ENCODE measurements at places on chromosomes 7 and 10.

DNA sequence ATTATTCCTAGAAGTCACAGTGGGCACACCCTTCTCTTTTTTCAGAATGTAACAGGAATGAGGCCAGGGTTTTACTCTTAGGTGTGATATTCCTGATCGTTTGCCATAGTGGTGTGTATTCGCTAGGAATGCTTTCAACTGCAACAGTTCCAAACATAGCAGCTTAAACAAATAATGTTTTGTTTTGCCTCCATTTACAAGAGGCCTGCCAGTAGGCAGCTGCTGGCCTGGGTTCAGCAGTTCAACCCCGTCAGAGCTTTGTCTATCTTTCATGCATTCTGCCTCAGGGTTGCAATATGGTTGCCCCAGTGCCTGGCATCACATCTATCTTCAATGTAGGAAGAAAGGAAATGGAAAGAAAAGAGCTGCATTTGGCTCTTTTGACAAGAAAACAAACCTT, 21.7 kb upstream of the RET start:
- DNase-seq = no peak

DNA sequence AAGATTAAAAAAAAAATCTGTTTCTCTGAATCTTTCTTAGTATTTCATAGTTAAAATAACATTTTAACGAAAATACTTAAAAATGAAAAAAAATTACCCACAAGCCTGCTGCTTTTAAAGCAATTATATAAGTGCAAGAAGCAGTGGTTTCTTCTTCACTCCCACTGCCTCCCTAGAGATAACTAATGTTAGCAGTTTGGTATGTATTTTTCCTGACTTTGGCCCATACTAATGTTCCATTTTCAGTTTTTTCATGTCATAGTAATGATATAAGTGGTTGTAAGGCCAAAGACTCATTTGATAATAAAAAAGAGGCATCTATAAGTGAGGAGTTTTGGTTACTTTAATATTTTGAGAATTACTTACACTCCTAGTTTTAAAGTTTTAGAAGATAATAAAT, 24.3 kb upstream of the LAMB1 start:
- DNase-seq = no peak

DNA sequence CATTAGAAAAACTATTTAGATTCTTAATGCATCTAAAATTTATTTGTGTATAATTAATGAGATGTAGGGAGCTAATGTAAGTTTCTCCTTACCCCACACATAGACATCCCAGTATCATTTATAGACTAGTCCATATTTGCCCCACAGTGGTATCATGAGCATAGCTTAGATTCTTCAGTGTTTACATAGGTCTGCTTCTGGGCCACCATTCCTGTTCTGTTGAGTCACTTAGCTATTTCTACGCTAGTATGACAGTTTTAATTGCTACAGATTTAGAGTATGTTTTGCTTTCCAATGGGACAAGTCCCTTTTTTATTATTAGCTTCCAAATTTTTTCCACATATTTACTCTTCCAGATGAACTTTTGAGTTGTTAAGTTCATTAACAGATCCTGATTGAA, 69.4 kb downstream of the MCMBP start:
- DNase-seq = no peak

GRCh38 chr10:94216201-94216600, 146.5 kb downstream of the NOC3L start:
- DNase-seq = no peak

DNA sequence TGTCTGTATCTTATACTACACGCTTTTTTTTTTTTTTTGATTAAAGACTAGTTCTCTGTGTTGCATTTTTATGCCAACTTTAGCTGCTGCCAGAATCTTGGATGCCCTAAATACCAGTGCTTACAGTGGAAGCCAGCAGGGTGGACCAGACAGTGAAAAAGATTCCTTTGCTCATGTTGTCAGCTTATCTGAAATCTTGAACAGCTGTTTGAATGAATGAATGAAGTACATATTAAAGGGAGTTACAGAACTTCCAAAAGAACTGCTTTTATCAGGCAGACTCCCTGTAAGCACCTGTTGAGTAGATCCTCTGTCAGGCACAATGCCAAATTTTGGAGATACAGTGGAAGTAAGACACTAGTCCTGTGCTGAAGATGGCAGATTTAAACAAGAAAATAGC, 184.9 kb downstream of the PPP1R9A start:
- no peak for DNase-seq

- DNase-seq = no peak
Measured at GRCh38 chr10:78362406-78363022, 328.9 kb downstream of the RPS24 start.

DNA sequence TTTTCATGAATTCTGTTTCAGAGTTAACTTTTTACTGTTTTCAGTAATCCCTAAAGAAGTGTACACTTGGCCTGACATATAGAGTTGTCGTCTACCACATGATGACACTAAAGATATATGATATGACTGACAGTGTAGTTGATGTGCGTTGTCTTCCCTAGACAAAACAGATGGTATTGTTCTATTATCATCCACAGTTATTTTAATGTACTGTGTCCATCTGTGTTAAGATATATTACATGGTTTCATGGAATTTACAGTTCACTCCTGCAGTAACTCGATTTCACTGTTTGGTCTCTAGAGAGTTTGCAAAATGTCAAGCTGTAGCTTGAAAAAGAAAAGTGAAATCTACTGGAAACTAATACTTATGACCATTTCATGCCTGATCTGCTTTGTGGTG, 18.1 kb downstream of the FOXP2 start:
- DNase-seq = no peak

- DNase-seq = no peak
Measured at GRCh38 chr7:133709036-133709880, 417.9 kb upstream of the LRGUK start.

GRCh38 chr7:148262721-148263229, 327.8 kb upstream of the C7orf33 start:
- peak; percentile 50 for DNase-seq

DNA sequence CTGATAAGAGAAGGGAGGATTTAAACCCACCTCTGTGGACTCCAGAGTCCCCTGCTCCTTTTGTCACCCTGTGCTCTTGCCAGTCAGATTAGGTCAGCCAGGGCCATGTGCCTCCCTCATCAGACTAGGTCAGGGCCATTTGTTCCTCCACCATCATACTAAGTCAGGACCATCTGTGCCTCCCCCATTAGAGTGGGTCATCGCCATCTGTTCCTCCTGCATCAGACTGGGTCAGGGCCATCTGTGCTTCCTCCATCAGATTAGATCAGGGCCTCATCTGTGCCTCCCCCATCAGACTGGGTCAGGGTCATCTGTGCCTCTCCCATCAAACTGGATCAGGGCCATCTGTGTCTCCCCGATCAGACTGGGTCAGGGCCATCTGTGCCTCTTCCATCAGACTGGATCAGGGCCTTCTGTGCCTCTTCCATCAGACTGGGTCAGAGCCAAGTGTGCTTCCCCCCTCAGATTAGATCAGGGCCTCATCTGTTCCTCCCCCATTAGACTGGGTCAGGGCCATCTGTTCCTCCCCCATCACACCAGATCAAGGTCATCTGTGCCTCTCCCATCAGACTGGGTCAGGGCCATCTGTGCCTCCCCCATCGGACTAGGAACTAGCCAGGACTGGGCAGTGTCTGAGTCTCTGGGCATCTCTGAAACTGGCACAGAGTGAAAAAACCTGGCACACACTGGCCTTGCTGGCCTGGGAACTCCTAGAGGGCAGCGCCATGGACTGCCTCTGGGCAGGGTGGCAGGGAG, 11.5 kb downstream of the MYL10 start:
- DNase-seq = no peak

- no peak for DNase-seq
Measured at GRCh38 chr10:69004821-69005220, 16.2 kb downstream of the KIFBP start.

- DNase-seq = no peak
Measured at GRCh38 chr7:158345731-158346130, 241.9 kb downstream of the PTPRN2 start.

DNA sequence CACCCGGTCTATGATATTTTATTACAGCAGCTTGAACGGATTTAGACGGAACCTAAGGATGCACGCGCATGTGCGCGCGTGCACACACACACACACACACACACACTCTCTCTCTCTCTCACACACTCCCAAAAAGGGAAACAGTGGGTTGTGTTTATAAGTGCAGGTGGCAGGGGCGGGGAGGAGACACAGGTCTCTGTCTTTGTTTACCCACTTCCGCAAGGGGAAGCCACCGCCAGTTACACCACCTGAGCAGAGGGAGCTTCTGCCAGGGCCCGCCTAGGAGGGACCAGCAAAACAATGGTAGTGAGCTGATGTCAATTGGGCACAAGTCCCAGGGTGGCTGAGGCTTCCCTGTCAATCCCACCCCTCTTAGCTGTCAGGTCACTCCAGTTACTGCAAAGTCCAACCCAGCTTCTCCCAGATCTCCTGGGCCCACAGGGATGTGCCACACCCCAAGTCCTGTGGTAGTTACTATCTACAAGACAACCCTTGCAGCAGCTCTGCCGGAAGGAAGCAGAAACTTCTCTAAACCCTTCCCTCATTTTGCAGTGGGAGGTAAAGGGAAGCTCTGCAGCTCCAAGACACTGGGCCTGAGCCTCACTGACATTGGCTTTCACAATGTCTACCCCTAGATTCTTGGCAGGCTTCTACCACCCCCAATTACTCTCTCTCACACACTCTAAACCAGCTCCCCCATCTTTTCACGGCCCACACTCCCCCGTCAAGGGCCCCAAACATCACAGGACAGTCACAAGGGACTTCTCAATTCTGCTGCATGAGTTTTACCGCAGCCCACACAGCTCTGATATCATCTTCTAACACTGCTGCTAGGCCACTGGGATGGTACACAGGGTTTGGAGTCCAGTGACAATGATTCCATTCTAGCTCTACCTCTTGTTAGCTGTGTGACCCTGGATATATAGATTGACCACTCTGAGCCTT, 17.6 kb downstream of the ANXA11 start:
- no peak for DNase-seq

DNA sequence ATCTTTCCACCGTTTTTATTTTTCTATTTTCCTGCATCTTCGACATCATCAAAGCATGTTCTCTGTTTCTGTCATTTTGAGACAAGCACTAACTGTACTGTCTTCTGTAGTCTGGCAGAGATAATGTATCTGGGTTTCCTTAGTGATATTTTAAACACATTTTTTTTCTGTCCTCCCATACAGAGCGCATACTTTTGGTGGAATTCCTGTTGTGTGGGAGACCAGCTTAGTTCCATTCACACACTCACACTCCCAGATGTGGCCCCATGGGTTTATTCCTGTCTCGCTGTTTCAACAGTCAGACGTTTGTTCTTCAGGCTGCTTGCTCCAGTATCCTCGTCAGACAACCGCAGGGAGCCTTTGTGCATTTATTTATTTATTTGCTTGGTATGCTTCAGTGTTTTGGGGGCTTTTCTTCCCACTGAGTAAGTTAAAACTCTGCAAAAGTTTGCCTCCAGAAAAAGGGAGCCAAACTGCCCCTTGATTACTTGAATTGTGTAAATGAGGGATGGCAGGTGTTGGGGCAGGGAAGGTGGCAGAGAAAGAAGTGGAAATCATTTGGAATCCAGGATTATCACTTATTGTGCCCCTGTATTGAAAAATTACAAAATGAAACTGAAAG, 456.8 kb upstream of the KLF6 start:
- DNase-seq = no peak

DNA sequence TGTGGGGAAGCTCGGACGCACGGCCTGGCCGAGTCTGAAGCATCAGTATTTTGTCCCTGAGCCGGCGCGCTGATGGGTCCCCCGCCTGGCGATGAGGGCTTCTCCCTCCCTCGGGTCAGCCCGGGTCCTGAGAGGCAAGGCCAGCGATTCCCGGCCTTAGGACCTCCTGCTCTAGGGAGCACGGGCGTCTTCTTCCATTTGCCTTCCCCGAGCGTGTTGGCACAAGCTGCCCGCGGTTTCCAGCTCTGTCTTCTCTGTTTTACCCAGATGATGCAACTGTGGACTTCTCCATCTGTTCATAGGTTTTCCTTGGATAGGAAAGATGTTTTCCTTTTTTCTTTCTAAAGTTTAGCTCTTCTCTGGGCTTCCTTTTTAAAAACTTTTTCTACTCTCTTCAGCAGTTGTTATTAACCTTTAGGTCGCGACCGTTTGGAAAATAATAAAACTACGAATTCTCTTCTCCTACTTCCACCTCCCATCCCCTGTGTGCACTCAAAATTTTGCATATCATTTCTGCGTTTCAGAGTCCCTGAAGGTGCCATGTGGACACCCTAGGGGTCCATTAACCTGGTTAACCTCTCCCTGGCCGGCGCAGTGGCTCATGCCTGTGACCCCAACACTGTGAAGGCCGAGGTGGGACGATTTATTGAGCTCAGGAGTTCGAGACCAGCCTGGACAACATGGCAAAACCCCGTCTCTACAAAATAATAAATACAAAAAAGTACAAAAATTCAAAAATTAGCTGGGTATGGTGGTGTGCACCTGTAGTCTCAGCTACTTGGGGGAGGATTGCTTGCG, 1.4 kb upstream of the SLC25A28 start:
- no peak for DNase-seq

- DNase-seq = peak; percentile 89
Measured at GRCh38 chr7:68014031-68014736, 1017.6 kb downstream of the TYW1 start.

DNA sequence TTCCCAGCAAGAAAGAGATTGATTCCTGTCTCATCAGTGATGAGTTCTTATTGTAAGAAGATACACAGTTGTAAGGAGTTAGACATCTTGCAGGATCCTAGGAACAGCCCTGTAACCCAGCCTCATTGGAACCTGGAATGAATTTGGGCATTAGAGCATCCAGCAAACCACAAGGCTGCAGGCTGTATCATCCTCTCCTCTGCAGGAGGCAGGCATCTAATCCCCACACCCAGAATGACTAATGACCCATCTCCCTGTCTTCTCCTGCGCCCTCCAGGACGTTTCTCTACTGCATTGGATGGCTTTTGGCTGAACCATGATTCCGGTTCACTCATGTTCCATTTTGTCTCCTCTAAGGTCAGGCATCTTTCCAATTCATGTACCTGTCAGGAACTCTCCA, 233.9 kb downstream of the POU6F2 start:
- no peak for DNase-seq

DNA sequence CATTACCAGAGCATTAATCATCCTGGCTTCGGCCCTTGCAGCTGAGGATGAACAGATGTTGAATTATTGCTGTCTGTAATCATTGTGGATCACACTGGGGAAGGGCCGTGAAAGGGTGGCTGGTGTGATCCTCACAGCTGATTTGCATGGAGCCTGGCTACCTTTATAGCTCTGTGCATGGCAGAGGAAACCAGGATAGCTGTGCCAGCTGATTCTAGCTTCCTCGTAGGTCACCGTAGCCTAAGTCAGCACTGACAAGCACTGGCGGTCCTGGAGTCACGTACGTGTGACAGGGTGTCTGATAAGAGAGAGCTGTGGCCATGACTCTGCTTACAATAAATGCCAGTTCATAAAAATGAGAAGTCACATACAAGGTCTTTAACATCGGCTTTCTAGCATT, 76.5 kb downstream of the INSYN2A start:
- no peak for DNase-seq

- DNase-seq = no peak
Measured at GRCh38 chr7:69403169-69403568, 195.1 kb upstream of the AUTS2 start.

DNA sequence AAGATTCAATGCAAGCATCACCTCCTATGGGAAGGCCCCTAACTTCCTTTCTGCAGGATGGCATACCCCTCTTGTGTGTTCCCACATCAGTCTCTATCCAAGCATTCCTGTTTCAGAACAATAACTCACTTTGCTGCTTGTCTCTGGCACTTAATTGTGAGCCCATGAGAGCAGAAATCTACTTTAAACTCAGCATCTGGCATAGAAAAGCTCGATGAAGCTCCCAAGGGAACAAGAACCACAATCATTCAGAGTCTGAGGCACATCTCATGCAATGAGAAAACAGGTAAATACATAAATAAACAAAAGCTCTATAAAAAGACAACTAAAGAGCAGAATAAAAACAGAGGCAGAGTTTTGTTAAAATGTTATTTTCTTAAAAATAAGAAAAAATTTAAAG, 66.2 kb downstream of the VPS41 start:
- no peak for DNase-seq
